ENCODE measurements at places on chromosomes 11 and 22. TPM values are rescaled to one million over a fixed set of nuclear protein-coding genes. Genes with fewer than 3 reads are reported as not detected.

GRCh38 chr11:11374358-11375148 lies 21.5 kb upstream of the CSNK2A3 start:
- DNase-seq: no peak

DNA sequence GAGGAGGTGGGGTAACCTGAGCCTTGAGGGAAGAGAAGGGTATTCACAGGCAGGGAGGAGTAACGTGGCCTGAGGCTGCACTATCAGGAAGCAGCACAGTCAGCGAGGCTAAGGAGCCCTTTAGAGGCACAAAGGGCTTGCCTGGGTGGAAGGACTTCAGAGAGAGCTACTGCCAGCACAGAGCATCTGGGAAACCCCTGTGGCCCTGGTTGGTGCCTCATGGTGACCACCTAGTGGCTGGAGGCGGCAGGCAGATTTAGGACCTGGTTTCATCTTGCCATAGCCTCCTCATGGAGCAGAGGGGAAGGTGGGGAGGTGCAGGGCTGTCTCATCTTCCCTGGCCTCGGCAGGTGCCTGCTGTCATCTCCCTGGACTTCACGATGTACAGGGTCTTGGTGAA lies 64.5 kb downstream of the MPPED1 start:
- DNase-seq: peak; percentile 48

GRCh38 chr11:9943386-9944110 lies 279.7 kb downstream of the SWAP70 start:
- DNase-seq: no peak

GRCh38 chr11:35479731-35480130 lies 45.7 kb downstream of the PAMR1 start:
- DNase-seq: no peak

DNA sequence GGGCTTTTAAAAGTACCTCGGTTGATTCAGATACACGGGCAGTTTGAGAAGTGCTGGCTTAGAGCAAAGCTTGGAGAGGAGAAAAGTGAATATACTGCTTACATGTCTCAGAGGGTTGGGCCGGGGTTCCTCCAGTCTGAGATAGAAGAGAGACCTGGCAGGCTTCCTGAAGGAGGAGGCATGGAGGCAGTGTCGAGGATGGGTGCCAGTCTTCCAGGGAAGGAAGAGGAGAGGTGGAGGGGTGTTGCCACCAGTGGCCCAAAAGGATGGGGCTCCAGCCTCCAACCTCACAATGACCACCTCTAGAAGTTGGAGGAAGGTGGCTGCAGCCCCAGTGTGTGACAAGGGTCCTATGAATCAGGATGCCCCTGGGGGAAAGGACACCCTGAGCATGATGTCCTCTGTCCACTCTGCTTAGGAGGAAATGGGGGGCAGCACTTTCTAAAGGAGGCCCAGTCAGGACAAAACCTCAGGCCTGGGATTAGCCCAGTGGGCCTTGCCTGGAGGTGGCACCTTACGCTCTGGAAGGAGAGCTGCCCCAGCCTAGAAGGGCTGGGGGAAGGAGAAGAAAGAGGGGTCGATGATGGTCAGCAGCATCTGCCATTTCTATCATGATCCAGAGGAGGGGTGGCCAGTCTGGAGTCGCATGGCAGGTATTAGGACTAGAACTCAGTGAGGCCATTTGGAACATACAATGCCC lies 65.2 kb downstream of the CD82 start:
- DNase-seq: no peak

DNA sequence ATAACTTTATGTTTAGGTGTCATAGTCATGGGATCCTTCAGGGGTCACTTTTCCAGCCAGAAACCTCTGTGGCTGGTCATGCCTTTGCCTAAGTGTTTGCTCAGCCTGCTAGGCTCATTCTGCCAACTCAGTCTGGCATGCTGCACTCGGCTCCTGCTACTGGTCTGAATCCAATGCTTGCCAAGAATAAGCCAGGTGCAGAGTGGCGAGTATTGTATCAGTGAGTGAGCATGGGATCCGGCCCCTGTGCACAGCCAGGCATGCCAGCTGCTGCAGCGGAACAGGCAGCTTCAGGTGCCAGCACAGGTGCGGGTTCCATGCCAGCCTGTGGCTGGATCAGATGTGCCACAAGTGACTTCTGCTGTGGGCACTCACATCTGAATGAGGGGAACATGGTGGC lies 1269.3 kb upstream of the CNTN5 start:
- DNase-seq: no peak

- DNase-seq: no peak
Measured at GRCh38 chr22:25023879-25024278, 71.4 kb downstream of the KIAA1671 start.

GRCh38 chr11:9575260-9576240 lies 2.1 kb downstream of the WEE1 start:
- DNase-seq: peak; percentile 63

GRCh38 chr11:28673691-28674432 lies 565.7 kb downstream of the METTL15 start:
- no peak for DNase-seq

GRCh38 chr22:36757668-36758211 lies 18.2 kb downstream of the IFT27 start:
- peak; percentile 88 for DNase-seq

- DNase-seq: peak; percentile 78
Measured at GRCh38 chr11:33774736-33775466, 581 bp upstream of the FBXO3 start.

DNA sequence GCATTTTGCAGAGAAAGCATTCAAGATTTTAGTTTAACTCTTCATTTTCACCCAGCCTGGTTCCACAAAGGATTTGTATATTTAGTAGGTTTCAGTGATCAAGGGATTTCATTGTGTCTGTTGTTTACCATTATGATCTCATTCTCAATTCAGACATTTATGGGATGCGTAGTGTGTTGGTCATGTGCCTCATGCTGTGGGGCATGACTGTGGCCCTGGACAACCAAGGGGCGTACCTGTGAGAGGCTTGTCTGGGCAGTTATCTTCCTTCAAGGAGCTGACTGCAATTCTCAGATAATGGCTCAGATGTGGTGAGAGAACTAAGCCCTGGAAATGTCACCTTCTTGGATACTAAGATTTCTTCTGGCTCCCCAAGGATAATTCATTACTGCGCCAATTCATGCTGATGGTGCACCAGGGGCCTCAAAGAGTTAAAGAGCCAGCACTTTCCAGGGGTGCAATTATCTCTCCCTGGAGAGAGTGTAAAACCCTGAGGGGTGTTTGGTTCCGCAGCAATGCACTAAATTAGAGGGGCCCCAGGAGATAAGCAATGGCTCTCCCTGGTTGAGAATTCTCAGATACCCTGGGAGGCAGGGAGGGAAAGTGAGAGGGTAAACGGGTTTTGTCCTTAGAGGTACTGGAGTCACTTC lies 32.2 kb downstream of the SLC6A5 start:
- DNase-seq: no peak

GRCh38 chr11:1262172-1263006 lies 39.5 kb downstream of the MUC5B start:
- peak; percentile 97 for DNase-seq

GRCh38 chr11:14417617-14418374 lies 58.8 kb upstream of the RRAS2 start:
- DNase-seq: no peak

DNA sequence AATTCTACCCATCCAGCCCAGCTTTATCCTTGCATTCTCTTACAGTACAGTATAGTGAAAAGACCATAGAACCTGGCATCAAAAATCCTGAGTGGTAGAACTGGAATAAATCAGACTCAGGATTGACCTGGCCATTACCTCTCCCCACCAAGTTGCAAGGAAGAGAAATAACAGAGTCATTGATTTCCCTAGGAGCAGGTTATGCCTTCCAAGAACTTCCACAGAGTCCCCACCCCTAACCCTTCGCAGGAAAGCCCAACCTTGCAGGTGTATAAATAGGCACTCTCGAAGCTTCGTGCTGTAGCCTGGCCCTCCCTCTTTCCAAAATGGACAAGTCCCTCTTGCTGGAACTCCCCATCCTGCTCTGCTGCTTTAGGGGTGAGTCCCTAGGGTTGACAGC lies at the start of gene PATE1:
TSS of gene PATE1 (plus strand) at position 301 of the 400 bp plus-strand sequence. CDS start at position 327, 26 bp downstream.
- no peak for DNase-seq

- peak; percentile 69 for DNase-seq
Measured at GRCh38 chr11:66335531-66336233, 552 bp downstream of the RIN1 start.

DNA sequence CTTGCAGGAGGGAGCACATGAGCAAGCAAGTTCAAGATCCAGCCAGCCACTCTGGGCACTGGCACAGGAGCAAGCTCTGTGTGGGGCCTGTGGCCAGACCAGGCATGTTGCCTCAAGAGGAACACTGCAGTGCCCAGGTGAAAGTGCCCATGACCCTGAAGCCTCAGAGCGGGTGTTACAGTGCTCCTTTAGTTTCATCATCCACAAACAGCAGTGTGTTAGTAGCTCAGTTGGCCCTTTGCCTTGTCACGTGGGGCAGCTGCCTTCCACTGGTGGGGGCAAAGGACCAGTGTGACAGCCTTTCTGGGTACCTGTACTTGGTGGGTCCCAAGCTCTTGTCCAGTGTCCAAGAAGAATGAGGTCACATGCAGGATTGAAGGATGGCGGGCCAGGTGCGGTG lies 3.0 kb upstream of the EI24 start:
- DNase-seq: no peak

DNA sequence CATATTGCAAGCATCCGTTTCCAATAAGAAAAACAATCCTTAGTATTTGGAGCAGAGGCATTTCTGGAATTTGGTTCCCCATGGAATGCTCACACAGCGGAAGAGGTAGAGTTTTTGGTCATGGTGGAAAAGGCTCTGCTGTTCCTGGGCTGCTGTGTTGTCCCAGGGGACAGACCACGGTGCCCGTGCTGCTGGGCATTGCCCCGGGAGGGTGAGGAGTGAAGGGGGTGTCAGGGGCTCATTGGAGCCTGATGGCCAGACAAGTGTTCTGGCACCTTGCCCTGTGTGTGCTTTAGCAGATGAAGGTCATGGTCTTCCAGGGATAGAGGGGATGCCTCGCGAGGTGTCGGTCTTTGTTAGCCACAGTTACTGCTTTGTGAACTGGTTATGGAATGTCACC lies 61.2 kb downstream of the MPPED1 start:
- no peak for DNase-seq

DNA sequence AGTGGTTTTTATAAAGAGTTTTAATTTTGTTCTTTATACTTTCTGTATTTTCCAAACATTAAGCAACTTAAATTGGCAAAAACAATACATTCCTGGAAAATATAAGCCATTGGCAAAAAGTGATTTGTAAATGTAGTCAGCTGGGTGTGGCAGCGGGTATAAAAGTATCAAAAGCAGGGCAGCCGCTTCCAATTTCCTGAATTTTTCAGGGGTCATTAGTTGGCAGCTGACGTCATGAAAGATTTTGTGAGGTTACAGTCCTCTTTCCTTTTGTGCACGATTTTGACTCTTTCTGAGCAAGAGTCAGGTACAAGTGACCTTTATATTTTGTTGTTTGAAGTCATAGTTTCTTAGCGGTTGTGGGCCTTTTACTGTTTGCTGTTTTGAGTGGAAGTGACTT lies at the start of gene OOSP3:
TSS of gene OOSP3 (plus strand) at position 208 of the 400 bp plus-strand sequence. CDS start at position 235, 27 bp downstream.
- no peak for DNase-seq

DNA sequence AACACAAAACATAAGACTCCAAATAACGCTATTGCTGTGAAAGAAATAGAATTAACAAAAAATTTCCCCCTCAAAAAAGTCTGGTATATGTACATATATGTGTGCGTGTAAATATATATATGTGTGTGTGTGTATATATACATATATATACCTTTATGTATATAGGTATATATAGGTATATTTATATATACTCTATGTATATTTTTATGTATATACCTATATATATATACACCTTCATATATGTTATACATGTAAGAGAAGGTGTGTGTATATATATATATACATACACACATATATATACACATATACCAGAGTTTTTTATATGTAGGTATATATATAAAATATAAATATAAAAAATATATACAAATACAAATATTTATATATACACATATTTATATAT lies 199.2 kb downstream of the RAB38 start:
- DNase-seq: no peak

GRCh38 chr11:94243571-94244515 lies 60.5 kb upstream of the IZUMO1R start:
- no peak for DNase-seq

DNA sequence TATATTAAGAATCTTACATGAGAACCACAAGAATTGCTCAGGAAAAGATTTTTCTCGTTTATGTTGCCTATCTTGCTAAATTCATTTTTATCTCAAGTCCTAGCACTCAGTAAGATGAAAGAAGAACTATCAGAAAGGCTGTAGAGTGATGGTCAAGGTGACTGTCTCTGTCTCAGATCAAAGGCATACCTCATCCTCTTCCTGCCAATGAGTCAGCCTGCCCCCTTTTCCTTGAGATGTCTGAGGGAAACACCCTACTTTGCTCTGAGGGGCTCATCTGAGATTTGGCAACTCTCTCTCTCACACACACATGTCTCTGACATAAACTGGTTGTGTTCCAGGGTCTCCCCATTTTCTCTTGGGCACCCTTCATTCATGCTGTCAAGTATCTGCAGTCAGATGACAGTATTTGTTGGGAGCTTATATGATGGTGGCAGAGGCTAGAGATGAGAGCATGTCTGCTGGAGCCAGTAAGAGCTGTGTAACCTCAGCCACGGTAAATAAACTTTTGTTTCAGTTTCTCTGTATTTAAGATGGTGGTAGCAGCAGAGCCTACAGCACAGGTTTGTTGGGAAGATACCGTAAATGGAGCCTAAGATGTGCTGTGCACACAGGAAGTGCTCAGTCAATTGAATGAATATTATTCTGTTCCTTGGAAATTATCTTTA lies 1.6 kb downstream of the MMP27 start:
- no peak for DNase-seq

DNA sequence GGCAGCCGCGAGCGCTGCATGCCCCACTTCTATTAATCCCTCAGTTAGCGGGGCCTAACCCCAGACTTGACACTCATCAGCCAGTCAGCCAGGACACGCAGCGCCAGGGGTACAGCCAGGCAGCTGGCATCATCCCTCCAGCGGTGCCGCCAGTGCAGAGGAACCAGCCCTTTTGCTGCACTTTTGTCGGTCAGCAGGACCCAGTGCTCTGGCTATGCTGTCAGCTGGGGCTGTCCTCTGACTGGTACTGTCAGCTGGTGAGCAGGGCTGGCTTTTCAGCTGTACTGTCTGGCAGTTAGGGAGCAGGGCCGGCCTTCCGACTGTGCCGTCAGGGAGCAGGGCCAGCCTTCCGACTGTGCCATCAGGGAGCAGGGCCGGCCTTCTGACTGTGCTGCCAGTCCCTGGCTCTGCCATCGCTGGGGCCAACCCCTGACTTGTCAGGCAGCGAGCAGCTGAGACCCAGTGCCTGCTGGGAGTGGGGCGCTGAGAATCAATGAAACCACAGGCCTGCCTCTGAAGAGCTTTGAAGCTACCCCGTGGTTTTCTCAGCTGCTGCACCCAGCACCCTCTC lies 115.4 kb downstream of the KIAA1671 start:
- peak; percentile 84 for DNase-seq

GRCh38 chr11:43359422-43359818 lies 700 bp downstream of the TTC17 start:
- DNase-seq: no peak

- peak; percentile 73 for DNase-seq
Measured at GRCh38 chr11:124740277-124740882, 638 bp downstream of the NRGN start.

Gene C11orf65
- 0.36 TPM for total RNA-seq

Gene SSTR3
- not detected for total RNA-seq

Gene CNTN5
- 0.96 TPM for total RNA-seq

Gene SEZ6L
- total RNA-seq: 0.18 TPM

Gene TMEM132A
- total RNA-seq: 8.9 TPM

Gene OR51B4
- not detected for total RNA-seq

Gene YPEL4
- total RNA-seq: 0.97 TPM

Gene MRGPRX3
- total RNA-seq: not detected

Gene SEC14L2
- total RNA-seq: 11.8 TPM

Gene OR56A1
- not detected for total RNA-seq

Gene KCNK4
- not detected for total RNA-seq

Gene SESN3
- 64.5 TPM for total RNA-seq

All from aorta (tissue), 5 donors.